ENCODE measurements at places on chromosomes 13 and 19.

GRCh38 chr13:104382951-104383350, 1316.7 kb upstream of the SLC10A2 start:
- DNase-seq, result no peak

- DNase-seq, result no peak
These were observed 7.1 kb downstream of the LIPE start for GRCh38 chr19:42420055-42420544.

GRCh38 chr19:18437491-18438330, at the start of gene ISYNA1:
ISYNA1 (minus strand) TSS chr19:18438133; CDS start chr19:18437979, 154 bp downstream.
- no peak for DNase-seq

DNA sequence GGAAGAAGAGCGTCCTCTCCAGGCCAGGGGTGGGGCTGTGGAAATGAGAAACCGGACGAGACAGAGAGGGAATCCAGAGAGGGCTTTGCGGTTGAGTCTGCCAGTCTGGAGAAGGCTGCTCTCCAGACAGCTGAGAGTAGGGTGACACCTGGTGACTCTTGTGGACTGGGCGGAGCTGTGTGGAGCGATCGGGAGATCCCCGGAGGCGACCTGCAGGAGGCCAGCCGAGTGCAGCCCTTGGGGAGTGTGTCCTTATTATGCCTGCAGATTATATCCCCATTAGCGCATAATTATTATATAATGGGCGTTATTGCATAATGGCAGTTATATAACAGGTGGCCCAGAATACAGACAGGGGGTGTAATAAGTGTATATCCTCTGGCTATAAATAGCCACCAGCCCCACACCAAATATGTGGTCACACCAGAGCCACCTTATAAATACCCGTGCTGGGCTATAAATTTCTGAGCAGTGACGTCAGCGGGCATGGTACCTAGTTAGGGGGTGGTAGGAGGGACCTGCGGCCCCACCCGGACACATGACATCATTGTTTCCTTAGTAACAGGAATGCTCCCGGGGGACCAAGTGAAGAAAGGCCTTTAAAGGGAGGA, 41.2 kb downstream of the NFIX start:
- DNase-seq, result no peak

- DNase-seq, result no peak
These were observed 3.9 kb upstream of the PRX start for GRCh38 chr19:40416918-40417642.

GRCh38 chr13:95783747-95784146, 106.8 kb downstream of the DNAJC3 start:
- no peak for DNase-seq

DNA sequence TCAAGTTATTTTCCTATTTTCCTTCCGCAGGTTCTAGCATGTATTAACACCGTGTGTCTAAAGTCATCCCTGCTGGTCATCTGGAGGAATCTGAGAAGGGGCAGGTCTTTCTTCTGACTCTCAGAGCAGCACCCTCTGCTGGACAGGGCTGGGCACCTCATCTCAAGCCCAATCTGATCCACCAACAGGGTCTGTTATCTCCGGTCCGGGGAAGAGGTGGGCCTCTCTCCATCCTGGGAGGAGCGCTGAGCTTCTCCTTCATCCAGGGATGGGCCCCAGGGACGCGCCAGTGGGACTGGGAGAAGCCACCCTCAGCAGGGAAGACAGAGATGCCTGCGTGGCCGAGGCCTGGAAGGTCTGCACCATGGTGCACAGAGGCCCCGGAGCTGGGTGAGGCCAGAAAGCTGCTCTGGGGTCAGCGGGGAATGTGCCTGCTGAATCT, 26.0 kb upstream of the ZNF331 start:
- DNase-seq, result peak; percentile 15

DNA sequence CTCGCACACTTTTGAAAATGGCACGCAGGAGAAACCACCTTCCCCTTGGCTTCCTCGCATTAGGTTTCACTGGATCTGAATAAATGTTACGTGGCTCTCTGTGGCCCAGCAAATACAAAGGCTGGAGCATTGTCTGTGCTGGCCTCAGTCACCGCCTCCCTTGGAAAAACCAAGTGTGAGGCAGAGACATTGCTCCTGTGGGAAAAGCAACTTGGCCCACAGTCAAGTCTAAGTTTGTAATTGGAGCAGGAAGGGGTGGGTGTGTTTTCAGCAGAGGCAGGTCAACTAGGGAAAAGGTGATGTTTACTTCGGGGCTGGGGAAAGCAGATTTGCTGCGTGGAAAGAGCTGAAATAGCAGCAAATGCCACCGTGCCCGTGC, 101.6 kb downstream of the IRS2 start:
- DNase-seq, result no peak

DNA sequence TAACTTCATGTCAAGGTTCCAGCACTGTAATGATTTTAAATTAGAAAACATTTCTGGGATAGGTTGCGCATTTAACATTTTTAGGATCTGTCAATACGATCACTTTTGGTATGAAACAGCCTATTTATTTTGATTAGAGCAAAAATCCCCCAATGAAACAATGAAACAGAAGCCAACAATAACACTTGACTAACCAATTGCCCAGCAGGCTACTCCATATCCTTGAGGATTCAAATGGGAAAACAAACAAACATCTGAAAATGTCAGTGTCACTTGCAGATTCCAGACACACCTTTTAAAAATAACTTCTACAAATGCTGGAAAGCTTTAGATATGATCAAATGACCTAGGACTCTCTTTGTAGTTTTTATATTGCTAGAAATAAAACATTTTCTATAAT, 1412.5 kb upstream of the PRR20A start:
- DNase-seq, result no peak

GRCh38 chr19:2387367-2388288, 27.6 kb downstream of the TMPRSS9 start:
- no peak for DNase-seq

DNA sequence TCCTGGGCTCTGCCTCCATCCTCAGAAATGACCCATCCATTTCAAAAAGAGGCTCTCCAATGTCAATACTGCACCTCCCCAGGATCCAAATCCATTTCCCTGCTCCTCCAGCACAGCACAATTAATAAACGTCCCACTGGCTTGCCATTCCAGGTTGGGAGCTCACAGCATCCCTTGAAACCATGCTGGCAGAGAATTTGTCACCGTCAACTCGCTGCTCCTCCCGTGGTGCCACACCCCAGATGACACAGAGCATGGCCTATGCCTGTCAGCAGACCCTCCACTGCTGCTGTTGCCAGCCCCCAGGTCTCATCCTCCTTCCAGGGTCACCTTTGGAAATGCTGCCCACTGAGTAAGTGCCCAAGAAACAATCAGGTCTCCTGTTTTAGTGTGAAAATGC, 53.0 kb upstream of the UQCRFS1 start:
- no peak for DNase-seq

DNA sequence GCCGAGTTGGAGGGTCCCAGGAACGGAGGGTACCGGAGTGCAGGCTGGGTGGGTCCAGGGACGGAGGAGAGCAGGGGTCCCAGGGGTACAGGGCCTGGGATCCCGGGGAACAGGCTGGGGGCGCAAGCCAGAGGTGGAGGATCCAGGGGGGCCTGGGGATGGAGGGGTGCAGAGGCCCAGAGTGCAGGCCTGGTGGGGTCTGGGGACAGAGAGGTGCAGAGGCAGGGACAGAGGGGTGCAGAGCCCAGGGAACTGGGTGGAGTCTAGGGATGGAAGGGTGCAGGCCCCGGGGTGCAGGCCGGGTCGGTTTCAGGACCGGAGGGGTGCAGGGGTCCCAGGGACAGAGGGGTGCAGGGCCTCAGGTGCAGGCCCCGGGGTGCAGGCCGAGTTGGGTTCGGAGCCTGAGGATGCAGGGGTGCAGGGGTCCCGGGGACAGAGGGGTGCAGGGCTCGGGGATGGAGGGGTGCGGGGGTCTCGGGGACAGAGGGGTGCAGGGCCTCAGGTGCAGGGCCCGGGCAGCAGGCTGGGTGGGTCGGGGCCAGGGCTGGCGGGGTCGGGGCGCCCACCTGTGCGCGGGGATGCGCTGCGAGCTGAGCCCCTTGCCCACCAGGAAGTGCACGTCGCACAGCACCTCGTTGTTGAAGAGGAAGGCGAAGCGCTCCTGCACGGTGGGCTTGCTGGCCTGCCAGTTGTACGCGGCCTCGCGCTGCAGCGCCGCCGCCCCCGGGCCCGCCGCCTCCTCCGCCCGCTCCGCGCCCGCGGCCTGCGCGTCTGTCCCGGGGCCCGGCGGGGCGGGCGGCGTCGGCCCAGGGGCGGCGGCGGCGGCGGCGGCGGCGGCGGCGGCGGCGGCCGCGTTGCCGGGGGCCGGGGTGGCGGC, 545 bp downstream of the BTBD2 start:
- no peak for DNase-seq

GRCh38 chr19:10961073-10961860, 437 bp downstream of the SMARCA4 start:
- DNase-seq, result no peak

GRCh38 chr13:48624016-48624415, 29.7 kb upstream of the CYSLTR2 start:
- DNase-seq, result no peak

DNA sequence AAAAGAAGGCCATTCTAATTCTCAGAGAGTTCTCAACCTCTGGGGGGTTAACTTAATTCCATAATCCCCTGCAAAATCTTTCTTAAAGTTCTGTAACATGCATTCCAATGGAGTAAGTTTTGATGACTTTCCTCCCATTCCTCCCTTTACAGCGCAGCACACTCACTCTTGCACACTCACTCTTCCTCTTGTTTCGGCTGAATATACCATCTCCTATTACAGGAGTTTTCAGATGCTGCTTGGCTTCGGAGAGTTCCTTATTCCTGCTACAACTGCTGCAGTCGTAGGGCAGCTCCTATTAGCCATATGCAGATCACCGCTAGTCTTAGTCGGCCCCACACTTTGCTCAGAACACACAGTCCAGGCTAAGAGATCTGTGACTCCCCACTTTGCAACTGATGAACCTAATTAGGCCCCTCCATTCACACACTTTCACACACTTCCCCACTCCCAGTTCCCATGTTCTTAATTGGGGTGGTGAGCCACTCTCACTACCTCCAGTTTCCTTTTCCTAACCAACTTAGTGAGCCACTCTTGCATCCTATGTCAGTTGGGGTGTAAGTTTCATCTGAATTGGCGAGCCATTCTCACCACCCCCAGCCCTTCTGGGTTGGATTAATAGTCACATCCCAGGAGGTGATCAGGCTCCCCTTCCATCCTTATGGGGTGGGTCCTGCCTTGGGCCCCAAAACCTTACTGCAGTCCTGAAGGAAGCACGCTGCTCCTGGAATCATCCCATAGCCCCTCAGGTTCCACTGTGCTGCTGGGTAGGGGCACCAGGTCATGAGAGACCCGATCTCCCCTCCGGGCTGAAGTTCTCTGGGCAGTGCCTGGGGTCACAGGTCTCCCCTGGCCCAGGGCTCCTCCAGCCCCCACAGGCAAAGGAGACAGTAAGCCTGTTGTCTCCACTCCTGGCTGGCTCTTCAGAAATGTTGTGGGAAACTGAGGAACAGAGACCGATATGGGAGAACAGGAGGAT, 53.9 kb downstream of the OR10H4 start:
- no peak for DNase-seq

DNA sequence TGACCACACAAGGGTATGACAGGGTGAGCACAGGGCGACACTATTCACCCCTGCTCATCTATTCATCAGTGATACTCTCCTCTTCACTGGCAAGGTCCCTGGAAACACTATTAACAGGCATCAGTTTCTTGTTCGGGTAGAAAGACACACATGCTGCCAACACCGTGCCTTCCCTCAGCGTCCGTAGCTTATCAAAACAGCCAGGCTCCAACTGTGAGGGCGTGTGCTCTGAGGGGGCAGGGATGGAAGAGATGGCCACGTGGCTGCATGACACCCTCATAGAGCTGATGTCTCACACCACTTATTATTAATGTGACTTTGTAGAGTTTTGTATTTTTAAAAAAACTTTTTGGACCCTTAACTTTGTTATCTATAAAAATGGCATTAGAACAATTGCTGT, 160.3 kb downstream of the ITGBL1 start:
- no peak for DNase-seq

- DNase-seq, result no peak
These were observed 695 bp downstream of the ICAM1 start for GRCh38 chr19:10271543-10272086.

GRCh38 chr13:102128216-102128810, 273.5 kb downstream of the FGF14 start:
- DNase-seq, result no peak

GRCh38 chr13:102311901-102312300, 89.9 kb downstream of the FGF14 start:
- DNase-seq, result no peak

DNA sequence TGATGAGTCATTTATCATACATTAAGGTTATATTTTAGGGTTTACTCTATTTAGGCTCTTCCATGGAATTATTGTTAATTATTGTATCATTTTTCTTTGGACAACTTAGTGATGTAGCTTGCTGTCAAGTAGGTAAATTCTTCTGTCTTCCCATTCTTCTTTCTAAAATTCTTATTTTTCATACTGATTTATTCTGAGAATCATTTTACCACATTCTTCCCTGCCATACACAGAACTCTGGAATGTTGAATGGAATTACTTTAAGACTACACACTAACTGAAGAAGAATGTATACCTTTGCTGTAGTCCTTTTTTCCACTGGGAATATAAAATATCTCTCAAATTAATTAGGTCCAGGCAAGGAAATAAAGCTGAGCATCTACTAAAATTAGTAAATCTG, 24.5 kb upstream of the SLC7A1 start:
- DNase-seq, result no peak

DNA sequence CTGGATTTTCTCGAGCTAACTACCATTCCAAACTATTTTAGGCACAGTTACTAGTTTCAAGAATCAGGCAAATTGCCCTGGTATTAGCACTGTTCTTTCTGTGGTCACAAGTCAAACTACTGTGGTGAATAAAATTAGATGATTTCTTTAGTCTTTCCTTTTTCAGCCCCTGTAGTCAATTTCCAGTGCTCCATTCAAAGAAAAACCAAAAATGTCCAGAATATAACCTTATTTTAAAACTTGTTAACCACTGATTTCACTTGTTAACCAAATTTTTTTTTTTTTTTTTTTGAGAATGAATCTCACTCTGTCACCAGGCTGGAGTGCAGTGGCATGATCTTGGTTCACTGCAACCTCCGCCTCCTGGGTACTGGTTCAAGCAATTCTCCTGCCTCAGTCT, 50.6 kb upstream of the USPL1 start:
- no peak for DNase-seq

GRCh38 chr19:46426035-46426505, 2.7 kb downstream of the PNMA8C start:
- no peak for DNase-seq

DNA sequence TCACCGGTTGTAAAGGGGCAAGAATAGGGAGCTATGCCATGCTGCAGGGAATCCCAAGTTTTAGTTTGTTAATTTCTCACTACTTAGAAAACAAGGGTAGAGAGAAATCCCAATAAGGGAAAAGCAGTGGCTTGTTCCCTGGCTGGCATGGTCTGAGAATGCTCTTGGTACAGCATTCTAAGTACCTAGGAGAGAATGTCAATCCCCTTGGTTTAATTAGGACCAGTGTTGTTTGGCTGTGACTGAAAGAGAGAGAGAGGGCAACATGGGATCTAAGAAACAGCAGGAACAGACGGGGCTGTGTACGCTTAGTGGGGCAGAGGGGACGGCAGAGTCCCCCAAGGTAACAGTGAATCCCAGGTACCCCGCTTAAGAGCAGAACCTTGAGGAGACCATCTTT, 228.8 kb downstream of the PCDH9 start:
- DNase-seq, result no peak
